Neural crest cell (in vitro differentiated cells): ENCODE measurements at places on chromosomes 1 and 21.

- DNase-seq = no peak
These were observed 3.2 kb downstream of the LRRC8B start for GRCh38 chr1:89527750-89528381.

GRCh38 chr1:245051349-245052221 is 103.2 kb upstream of the KIF26B start:
- no peak for DNase-seq

DNA sequence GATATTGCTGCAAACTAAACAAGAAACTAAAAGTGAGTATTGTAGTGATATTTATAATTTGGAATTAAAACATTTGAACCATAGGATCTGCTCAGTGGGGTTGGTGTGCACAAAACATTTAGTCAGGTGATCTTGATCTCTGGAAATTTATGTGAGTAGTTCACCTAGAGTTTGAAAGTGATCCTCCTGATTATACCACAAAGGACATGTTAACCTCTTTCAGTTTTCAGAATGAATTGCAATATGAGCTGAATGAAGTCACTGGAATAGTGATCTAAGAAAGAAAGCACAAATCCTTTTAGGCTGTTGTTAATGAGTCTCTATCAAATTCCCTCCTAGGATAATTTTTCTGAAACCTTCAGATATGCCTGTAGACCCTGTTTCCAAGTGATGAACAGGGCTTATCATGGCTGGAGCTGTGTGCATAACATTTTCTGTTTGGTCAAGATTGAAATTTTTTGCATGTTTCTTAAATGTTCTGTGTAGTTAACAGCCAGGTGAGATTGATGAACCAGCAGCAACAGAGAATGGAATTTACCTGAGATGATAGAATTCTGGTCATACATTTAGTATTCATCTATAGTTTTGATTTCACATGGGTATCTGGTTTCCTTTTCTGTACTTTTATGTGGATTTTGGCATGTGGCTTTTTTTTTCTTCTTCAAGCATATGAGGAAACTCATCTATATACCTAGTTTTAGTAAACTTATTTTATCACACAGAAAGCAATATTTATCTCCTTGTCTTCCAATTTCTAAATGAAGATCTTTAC is 25.5 kb downstream of the CDC14A start:
- DNase-seq = no peak

DNA sequence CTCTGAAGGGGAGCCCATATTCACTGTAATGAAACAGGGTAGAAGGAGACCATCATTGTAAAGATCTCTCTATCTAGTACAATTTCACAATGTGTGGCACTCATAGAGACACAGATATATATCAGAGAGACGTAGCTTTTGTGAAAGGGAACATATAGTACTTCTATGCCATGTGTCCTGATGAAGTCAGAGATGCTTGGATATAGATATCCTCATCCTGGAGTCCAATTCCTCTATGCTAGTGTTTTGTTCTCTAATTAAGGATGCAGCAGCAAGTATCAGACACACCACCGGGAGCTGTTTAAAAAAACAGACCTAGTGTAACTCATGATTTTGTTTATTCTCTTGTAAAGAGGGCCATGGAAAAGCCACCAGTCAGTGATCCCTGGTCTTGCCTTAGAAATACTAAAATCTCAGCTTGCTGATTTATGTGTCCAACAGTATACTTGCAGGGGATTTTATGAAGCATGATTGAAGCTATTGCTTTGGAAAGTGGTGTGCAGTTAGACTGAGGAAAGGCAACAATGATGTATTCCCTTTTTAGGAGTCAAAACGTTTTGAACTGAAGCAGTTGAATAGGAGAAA is 2.5 kb downstream of the NCAM2 start:
- no peak for DNase-seq

DNA sequence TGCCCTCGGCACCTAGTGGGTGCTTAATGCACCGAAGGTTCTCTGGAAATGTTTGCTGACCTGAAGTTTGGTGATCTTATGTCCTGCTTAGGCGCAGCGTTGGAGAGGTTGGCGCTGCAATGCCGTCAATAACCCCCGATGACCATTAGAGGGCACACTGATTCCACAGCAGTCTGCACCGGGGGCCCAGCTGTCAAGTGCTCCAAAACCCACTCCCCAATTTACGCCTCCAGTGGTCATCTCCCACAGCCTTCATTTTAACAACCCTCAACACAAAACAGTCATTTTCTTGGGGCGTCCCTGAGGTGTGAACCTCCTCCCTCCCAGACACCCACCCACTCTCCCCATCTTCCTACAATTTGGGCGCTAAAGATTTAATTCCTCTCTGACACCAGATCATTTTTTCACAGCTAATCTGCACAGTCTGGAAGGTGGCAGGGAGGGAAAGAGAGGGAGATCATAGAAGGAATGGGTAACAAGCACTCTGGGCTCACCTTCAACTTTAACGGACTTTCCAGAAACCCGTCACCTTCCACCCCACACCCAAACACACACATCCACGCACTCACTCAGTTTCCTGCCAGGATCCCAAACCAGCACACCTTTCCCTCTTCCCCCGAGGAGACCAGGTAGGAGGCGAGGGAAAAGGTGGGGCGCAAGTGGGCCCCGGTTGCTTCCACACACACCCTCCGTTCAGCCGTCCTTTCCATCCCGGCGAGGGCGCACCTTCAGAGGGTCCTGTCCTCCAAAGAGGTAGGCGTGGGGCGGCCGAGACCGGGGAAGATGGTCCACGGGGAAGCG is 570 bp upstream of the NPR1 start:
- peak; percentile 65 for DNase-seq

- DNase-seq = no peak
These were observed 10.0 kb upstream of the MCOLN3 start for GRCh38 chr1:85058311-85058710.

GRCh38 chr1:4344065-4344732 is 310.2 kb upstream of the AJAP1 start:
- DNase-seq = no peak

GRCh38 chr1:238279694-238280380 is 389.1 kb upstream of the ZP4 start:
- no peak for DNase-seq
